ENCODE measurements at places on chromosomes 1 and 21.

DNA sequence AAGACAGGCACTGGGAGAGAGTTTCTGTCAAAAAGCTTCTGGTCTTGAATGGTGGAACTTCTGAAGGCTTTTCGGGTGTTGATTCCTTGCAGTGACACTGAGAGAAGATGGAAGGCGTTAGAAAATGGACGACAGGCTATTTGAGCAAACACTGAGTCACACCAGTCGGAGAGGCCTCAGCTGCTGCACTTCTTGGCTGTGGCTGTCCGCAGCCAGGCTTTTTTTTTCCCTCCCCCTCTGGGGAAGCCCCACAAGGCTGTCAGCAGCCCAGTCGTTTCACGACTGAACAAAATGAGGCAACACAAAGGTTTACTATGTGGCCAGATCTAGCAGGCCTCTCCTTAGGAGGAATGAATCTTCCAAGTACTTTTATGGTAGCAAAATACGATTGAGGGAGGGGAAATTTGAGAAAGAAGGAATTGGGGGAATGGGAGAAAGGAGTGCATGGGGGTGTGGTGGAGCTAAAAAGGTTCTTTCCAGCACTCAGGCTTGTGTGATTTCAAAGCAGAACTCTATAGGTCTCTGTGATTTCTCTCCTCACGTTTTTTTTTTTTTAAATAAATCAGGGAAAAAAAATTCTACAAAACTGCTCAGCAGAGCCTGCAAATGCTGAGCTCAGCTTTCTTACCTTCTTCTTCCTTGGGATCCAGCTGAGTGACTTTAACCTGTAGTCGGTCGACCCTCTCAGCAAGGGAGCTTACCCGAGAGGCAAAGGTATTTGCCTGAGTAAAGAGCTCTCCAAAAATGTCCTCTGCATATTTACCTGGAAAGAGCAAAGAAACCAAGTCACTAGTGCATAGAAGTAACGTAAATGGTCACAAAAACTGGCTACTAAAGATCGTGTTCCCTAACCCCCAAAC is 26.1 kb downstream of the GPR3 start:
- DNase-seq, result peak; percentile 93

GRCh38 chr1:1055841-1056736 is 18.0 kb downstream of the RNF223 start:
- DNase-seq, result no peak

DNA sequence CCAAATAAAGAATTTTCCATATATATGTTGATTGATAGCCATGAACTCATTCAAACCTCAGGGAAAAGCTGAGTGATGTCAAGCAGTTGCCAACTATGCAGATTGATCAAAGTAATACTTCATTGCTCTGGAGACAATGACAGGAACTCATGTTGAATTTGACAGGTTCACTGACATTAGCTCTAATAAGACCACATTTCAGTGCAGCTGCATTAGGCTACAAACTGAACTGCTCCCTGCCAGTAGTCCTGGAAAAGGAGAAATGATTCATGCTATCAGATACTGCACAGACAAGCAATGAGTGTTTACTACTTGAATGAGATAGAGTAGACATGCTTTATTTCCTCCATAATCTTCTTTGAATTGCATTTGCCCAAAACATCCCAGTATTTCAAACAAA is 948.4 kb downstream of the MRPL39 start:
- DNase-seq, result no peak

- no peak for DNase-seq
These were observed 93.6 kb upstream of the ACTRT2 start for GRCh38 chr1:2927393-2928360.

DNA sequence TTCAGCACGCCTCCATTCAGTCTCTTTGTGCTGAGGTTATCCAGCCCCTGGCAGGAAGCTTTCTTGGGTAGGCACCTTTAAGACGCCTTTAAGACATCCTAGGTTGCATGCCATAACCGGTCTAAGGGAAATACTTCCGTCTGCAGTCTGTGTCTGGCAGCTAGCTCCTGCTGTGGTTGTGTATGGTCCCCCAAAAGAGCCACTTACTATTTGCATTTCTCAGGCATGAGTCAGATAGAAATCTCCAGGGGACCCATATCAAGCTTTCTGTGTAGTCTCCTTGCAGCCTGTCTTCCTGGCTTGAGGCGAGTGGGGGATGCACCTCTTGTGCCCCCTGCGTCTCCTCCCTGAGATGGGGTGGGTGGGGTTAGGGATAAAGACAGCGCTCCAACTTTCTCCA is 10.0 kb upstream of the RYR2 start:
- DNase-seq, result no peak

DNA sequence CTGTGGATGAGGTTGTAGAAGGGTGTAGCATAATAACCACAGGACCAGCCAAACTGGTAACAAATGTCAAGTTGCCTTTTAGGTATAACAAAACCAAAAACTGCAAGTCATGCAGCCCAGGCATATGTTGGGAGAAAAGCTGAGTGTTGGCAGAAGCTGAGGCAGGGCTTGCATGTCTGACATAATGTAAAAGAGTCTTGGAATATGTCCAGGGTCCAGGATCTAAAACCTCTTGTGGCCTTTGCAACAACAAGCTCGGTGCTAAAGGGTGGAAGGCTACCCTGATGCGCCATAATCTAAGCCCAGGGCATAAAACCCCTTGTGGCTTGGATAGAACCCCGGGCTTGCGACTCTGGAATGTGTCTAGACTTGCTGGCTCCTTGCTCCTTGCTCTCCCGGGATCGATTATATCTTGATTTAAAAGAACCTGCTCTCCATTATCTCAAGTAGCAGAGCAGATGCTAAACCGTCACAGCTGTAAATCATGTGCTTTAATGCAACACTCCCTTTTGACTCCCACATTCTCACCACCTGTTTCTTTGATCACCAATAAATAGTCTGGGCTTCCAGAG is 26.5 kb upstream of the SLC35A3 start:
- peak; percentile 95 for DNase-seq

- DNase-seq, result peak; percentile 56
These were observed 44.9 kb downstream of the EVA1C start for GRCh38 chr21:32457360-32457840.

DNA sequence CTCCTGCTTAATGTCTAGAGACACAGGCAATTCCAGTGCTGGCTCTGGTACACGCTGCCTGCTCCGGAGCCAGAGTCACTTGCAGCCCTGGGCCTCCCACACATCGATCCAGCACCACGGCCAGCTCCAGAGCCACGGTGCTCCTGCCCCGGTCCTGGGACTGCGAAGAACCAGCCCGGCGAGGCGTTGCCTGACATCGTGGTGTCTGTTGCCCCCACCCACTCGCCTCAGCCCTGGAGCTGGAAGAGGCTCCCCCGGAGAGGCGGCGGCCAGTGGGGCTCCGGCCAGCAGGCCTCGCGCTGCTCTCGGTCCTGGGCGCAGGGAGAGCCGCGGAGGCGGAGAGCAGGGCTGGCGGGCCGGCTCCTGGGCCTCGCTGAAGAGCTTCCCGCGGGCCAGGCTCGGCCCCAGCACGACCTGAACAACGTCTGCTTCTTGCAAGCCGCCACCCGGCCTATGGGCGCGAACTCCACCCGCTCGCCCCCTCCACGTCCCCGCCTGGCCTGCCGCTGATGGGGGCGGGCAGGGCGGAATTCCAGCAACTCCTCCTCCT is 364.8 kb downstream of the CEP170 start:
- DNase-seq, result no peak

DNA sequence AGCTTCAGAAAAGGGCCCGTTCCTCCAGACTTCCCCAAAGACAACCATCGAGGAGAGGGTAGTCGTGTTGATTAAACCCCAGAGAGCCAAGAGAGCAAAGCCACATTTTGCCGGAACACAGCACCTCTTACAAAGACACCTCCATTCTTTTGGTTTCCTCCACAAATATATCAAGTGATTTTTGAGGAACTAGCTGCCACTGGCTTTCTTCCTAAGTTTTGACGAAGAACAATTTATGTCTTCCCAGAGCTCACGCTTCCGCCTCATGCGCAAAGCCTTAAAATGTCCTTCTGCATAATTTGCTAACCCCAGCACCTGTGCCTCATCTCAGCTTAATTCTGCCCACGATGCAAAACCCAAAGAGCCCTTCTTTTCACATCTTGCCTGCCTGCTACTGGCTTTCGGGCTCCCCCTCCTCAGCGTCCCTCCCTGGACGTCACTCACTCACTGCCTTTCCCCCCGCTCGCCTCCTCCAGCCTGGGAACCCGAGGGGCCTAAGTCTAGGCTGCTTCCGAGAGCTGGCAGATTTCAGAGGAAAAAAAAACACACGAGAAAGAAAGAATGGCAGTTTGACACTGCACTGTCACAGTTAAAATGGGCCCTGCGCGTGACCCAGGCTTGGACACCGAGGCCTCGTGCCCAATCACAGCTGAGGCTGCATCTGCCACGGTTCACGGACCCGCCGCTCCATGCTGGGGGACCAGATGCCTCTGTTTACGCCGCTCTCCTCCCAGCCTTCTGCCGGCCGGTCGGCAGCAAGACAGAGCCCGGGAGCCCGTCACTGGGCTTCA is 77.6 kb upstream of the IFNAR2 start:
- no peak for DNase-seq

- DNase-seq, result no peak
These were observed 5.5 kb downstream of the MRPS6 start for GRCh38 chr21:34078915-34079314.

GRCh38 chr1:162732566-162733335 is 57.8 kb upstream of the HSD17B7 start:
- DNase-seq, result peak; percentile 32
